ENCODE measurements at places on chromosomes 2 and 18. TPM values are rescaled to one million over a fixed set of nuclear protein-coding genes. Genes with fewer than 3 reads are reported as not detected.

The TBR1 gene
- total RNA-seq: not detected

The RAMP1 gene
- total RNA-seq: 158 TPM

The ARHGEF4 gene
- 1.2 TPM for total RNA-seq

The SELENOI gene
- 18.8 TPM for total RNA-seq

The MARCO gene
- 47.0 TPM for total RNA-seq

The CENPA gene
- 14.9 TPM for total RNA-seq

The RFX8 gene
- total RNA-seq: not detected

The RTN4 gene
- total RNA-seq: 172 TPM

The SLC4A3 gene
- total RNA-seq: 0.68 TPM

DNA sequence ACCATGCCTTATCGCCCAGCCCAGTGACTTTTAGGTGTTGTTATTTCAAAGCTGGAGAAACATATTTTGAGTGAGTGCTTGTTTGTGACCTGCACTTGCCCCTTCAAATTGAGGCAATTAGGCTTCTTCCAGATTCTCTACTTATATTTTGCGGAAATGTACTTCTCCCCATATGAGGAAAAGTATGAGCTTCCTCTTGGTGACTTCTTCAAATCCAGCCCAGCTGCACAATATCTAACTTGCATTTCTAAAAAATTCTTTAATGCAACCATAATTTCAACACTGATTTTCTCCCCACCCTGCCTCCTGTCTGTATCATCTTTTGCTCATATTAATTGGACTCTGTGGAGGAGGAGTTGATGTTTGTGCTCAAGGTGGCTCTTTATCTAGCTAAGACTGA is 391.2 kb upstream of the POU3F3 start:
- no peak for DNase-seq

GRCh38 chr2:17620841-17621240 is 80.3 kb downstream of the VSNL1 start:
- DNase-seq: no peak

DNA sequence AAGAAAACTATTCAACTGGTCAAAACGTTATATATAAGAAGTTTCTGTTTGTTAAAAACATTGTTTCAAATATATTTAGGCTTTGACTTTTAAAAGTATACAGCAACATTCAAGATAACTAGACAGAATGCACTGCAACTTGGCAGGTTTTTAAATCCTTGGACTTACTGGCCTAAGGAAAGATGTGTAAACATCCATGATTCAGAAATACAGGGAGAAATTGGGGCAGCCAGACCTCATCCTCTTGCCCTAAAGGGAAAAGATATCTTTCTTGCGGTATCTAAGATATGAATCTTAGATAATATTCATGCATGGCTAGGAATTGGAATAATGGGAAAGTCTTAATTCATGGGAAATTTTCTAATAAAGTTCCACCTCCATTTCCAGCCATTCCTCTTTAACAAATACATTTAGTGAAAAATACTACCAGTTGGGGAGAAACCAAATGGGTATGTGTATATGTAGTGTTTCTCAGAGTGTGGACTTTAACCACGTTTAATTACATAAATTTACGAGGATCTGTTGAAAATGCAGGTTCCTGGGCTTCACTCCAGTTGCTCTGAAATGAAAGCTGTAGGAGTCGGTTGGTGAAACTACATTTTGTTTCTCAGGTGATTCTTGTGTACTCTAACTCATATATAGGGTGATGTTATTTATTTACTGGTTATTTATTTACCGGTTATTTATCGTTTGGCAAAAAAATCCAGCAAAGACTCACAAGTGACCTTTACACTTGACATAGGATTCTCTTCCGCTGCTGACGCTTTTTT is 587 bp upstream of the TANK start:
- DNase-seq: no peak

DNA sequence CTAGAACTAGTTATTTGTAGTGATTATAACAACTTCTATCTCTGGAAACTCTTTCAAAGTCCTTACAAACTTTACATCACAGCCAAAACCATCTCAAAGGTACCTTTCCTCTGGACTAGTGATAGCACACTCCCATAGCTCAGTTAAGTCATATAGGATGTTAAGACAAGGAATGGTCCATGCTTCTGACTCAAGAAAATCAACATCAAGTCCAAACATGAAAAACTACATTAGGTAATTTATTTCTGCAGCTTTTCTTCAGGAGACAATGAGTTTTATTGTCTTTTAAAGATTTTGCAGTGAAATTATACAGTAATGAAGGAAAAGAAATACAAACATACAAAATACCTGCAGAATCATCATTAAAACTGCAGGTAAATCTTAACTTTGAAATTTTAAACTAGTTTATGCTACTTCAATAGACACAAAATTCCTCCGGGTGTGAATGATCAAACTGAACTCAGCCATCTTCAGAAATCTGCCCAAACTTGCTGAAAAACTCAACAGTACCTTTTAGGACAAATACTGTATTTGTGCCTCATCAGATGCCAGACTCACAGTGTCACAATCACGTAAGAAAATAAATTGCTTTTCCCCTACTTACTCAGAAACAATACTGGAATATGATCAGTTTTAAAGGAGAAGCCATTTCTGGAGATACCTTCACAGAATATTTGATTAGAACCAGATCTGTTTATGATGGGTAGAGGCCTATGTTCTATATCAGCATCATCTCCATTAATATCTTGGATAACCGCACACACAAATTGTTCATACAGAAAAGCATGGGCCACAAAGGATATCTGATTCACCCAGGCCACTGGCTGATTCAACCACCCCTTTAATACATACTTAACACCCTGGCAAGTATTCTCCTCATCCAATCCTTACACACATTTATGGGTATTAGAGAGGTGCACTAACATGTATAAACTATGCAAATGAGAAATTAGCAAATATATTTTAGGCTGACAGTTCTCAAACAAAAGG is 2.6 kb downstream of the TMEM131 start:
- DNase-seq: no peak

- no peak for DNase-seq
Observed at GRCh38 chr2:111030945-111031344, 89.8 kb upstream of the BCL2L11 start.

GRCh38 chr18:10860382-10860781 is 289.0 kb downstream of the PIEZO2 start:
- DNase-seq: no peak

DNA sequence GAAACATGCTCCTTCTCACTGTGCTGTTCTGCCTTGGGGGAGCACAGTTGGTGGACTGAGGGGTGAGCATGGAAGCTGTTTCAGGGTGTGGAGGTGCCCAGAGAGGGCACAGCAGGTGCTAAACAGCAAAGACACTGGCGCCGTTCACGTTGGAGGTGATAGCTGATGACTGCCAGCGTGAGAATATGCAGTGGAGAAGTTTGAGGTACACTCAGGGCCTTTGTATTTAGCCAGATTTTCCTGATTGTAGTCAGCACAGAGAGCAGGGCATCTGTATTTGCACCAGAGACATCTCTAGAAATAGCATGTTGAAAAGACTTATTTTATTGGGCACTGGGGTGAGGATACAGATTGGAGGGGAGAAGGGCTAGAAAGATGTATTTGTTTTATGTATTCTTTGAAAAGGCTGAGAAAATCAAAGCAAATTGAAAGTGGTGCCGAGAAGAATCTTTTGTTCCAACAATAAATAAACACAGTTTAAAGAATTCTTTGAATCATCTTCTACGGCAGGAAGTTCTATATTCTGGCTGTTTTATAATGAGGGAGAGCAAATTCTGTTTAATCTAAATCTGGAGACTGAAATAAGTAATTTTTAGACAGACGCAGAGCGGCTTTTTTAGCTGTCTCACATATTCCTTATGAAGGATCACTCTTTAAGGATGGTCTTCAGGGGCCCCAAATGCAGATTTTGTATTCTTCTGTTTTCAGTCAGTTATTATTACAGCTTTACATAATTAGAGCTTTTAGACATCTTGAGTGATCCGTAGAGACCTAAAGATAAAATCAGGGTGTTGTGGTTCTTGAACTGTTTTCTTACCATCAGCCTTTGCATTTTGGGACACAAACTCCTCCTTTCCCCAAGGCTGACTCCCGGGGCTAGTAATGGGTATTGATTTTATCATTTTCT is 7.1 kb downstream of the ZNF532 start:
- DNase-seq: no peak

GRCh38 chr18:2173486-2173885 is 397.8 kb downstream of the METTL4 start:
- DNase-seq: no peak

GRCh38 chr2:160397530-160397865 is 96.1 kb downstream of the RBMS1 start:
- no peak for DNase-seq

DNA sequence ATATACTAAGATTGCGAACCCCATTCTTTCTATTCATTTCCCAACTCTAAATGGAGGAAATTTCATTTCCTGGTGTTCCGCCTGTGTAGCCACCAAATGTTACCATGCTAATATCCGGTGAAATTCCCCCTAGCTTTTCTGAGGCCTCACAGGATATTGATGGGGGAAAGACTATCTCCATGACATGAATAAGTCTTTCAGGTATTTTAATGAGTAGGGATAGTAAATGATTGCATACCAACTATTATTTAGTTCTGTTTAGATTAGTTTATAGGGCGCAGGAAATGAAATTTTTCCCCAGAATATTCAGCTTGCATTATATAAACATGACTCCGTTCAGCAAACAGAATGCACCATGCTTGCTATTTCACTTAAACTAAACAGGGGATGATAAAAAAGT is 55.4 kb downstream of the COL5A2 start:
- no peak for DNase-seq

GRCh38 chr18:9429662-9429993 is 45.7 kb upstream of the RALBP1 start:
- DNase-seq: no peak

GRCh38 chr2:70212298-70212932 is 21.6 kb upstream of the C2orf42 start:
- no peak for DNase-seq

GRCh38 chr2:178782236-178782635 is 25.0 kb downstream of the TTN start:
- no peak for DNase-seq

- DNase-seq: no peak
Observed at GRCh38 chr2:240796543-240797499, 23.2 kb downstream of the KIF1A start.

DNA sequence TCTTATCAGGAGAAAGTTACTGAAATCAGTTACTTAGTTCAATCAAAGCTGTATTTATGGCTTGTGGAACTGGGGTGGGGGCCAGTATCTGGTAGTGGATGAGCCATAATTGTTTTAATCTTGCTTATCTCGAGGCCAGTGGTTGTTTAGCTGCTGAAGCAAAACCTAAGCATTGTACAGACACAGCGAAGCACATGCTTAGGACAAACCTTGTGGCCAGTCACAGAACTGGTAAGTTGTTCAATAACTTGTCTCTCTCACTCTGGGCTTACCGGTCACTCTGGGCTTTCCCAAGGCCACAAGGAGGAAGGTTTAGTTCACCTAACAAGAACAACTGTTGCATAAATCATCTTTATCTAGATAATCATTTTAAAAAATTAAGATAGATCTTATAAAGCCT is 296.6 kb upstream of the NETO1 start:
- DNase-seq: no peak

GRCh38 chr2:70520825-70521224 is 32.8 kb downstream of the TGFA start:
- no peak for DNase-seq

DNA sequence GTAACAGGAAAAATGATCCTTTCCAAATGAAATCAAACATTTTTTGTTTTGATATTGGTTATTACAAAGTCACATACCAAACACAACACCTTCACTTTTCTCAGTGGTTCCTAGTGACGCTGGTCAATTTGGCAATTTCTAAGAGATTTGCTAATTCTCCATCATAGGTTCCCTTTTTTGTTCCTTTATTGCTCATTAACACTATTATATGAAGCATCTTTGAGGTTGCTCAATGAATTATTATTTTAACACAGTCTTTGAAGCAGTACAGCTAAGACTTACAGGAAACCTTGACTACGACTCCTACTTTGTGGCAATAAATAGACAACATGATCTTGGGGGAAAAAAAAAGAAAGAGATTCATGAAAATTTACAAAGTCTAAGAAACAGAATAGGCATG is 152.2 kb upstream of the VRK2 start:
- no peak for DNase-seq

DNA sequence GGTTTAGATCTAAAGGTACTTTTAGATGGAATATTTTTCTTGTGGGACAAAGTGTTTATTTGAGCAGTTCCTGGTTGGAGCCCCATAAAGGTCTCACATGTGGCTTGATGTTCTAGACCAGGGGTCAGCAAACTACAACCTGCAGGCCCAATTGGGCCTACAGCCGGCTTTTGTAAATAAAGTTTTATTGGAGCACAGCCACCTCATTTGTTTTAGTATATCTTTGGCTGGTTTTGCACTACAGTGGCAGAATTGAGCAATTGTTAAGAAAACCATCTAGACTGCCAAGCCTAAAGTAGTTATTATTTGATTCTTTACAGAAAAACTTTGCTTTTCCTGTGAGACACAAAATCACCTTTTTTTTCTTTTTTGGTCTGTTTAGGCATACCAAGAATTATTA is 41.6 kb downstream of the NDC80 start:
- DNase-seq: no peak

DNA sequence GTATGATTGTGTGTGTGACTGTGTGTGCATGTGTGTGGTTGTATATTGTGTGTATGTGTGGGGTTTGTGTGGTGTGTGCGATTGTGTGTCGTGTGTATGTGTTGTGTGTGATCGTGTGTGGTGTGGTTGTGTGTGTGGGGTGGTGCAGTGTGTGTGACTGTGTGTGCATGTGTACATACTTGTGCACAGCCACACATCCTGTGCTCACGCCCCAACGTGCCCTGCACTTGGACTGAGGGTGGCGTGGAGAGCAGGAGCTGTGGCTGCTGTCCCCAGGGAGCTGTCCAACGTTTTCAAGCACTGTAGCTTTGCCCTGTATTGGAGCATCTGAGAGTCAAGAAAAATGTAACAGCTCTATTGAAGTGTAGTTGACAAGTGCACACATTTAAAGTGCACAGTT is 243.2 kb upstream of the HDAC4 start:
- no peak for DNase-seq

GRCh38 chr2:241314226-241315092 is 1.0 kb downstream of the HDLBP start:
- DNase-seq: no peak

- no peak for DNase-seq
Observed at GRCh38 chr2:188523919-188524318, 232.2 kb downstream of the GULP1 start.

GRCh38 chr2:126475031-126475430 is 180.9 kb upstream of the GYPC start:
- DNase-seq: no peak

Measured in transverse colon (tissue), 4 donors.